H9 (cell line): ENCODE measurements at places on chromosomes 16 and 17. TPM values are rescaled to one million over a fixed set of nuclear protein-coding genes. Genes with fewer than 3 reads are reported as not detected.

TMEM204 gene
- total RNA-seq, result not detected in 2 replicates

SOX9 gene
- total RNA-seq, result 1.2 and 1.3 TPM in 2 replicates

NPIPA8 gene
- total RNA-seq, result 0.48 and 0.72 TPM in 2 replicates

KRT13 gene
- total RNA-seq, result not detected in 2 replicates

MT1H gene
- total RNA-seq, result 10.7 and 12.5 TPM in 2 replicates

ACSM5 gene
- not detected in 2 replicates for total RNA-seq

ALOX12B gene
- total RNA-seq, result 0.86 and 1.2 TPM in 2 replicates

SOST gene
- not detected in 2 replicates for total RNA-seq
